ENCODE measurements at places on chromosomes 13 and 19. TPM values are rescaled to one million over a fixed set of nuclear protein-coding genes. Genes with fewer than 3 reads are reported as not detected.

GRCh38 chr13:73492811-73493210 lies 434.0 kb downstream of the KLF5 start:
- no peaks in the 10 kb centered on the region for H3K36me3 ChIP-seq
- no peak overlapping the region for H3K27ac ChIP-seq
- H3K27me3 ChIP-seq = no peaks in the 10 kb centered on the region

Gene ZBTB32
- total RNA-seq = 228 TPM

GRCh38 chr13:34567597-34567996 lies 374.5 kb upstream of the NBEA start:
- no peak overlapping the region for H3K4me3 ChIP-seq
- no peak for DNase-seq
- H3K27me3 ChIP-seq = no peaks in the 10 kb centered on the region
- no peaks in the 10 kb centered on the region for H3K4me1 ChIP-seq
- no peak overlapping the region for H3K27ac ChIP-seq

GRCh38 chr19:19103167-19103566 lies 35.1 kb downstream of the TMEM161A start:
- no peak for DNase-seq
- H3K4me3 ChIP-seq = no peak overlapping the region
- H3K36me3 ChIP-seq = no peaks in the 10 kb centered on the region
- no peaks in the 10 kb centered on the region for H3K4me1 ChIP-seq

DNA sequence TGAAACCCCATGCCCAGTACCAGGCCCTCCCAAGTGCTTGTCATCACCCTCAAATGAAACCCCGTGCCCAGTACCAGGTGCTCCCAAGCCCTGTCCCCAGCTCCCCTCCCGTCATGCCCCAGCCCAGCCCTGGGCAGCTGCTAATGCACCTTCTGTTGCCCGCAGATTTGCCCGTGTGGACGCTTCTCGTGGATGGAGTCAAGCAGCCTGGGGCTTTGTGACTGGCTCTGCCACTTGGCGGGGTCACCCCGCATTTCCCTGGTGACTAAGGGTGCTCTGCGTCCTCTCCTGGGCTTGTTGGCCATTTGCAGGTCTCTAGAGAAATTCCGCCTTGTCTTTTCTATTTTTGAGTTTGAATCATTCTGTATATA lies 82.7 kb downstream of the ATP11A start:
- no peaks in the 10 kb centered on the region for H3K27me3 ChIP-seq
- H3K4me1 ChIP-seq = peaks cover 24% of the 10 kb centered on the region
- DNase-seq = no peak
- no peak overlapping the region for H3K4me3 ChIP-seq

Gene GRK1
- not detected for total RNA-seq

Gene AKT2
- total RNA-seq = 127 TPM

DNA sequence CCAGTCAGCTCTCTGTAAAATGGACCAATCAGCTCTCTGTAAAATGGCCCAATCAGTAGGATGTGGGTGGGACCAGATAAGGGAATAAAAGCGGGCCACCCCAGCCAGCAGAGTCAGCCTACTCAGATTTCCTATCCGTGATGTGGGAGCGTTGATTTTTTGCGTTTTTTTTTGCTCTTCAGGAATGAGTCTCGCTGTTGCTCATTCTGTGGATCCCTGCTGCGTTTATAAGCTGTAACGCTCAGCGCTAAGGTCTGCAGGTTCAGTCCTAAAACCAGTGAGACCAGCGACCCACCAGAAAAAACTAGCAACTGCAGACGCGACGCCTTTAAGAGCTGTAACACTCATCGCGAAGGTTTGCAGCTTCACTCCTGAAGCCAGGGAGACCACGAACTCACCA lies 435.7 kb downstream of the SLITRK6 start:
- H3K27ac ChIP-seq = no peak overlapping the region
- H3K4me3 ChIP-seq = no peak overlapping the region
- no peaks in the 10 kb centered on the region for H3K4me1 ChIP-seq
- no peaks in the 10 kb centered on the region for H3K36me3 ChIP-seq
- no peak for DNase-seq

DNA sequence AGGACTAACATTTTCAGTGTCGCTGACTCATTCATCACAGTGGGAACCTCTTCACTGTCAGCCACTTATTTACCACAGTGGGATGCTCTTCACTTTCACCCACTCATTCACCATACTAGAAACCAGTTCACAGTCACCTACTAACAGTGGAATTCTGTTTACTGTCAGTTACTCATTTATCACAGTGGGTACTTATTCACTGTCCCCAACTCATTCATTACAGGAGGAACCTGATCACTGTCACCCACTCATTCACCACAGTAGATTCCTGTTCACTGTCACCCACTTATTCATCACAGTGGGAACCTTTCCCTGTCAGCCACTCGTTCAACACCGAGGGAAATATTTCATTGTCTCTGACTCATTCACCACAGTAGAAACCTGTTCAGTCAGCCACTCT lies 10.1 kb upstream of the ZNF85 start:
- no peak overlapping the region for H3K4me3 ChIP-seq
- peaks cover 57% of the 10 kb centered on the region for H3K36me3 ChIP-seq
- DNase-seq = no peak
- H3K27me3 ChIP-seq = peaks cover 40% of the 10 kb centered on the region

Gene CRTC1
- 5.6 TPM for total RNA-seq

DNA sequence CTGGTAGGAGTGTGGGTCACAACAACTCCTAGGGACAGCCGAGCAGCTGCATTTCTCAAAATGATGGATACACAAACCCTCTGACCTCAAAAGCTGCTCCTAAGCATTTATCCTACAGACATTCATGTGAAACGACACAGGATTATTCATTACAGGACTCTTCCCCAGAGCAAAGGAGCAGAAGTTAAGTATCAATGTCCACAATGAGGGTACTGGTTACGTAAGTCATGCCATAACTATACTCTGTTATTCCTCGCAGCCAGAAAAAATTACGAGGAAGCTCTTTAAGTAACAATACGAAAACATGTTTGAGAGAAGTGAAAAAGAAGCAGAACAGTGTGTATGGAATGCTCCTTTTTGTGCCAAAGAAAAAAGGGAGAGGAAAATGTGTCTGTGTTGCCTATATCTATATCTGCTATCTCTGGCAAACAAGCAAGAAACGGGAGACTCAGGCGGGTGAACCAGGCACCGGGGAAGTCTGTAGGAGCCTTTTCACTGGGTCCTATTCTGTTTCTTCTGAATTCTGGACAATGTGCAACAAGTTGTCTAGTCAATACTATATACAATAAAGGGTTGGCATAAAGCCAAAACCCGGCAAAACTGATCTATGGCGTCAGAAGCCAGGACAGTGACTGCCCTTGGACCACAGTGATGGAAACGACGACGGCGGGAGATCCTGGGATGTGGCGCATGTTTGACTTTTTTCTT lies 1.3 kb downstream of the ISOC2 start:
- H3K4me1 ChIP-seq = peaks cover 21% of the 10 kb centered on the region
- no peak for DNase-seq
- no peaks in the 10 kb centered on the region for H3K36me3 ChIP-seq
- peaks cover 2% of the 10 kb centered on the region for H3K27me3 ChIP-seq

GRCh38 chr13:78958006-78958405 lies 299.1 kb upstream of the OBI1 start:
- H3K27ac ChIP-seq = no peak overlapping the region
- H3K36me3 ChIP-seq = no peaks in the 10 kb centered on the region
- DNase-seq = no peak
- H3K27me3 ChIP-seq = peaks cover 9% of the 10 kb centered on the region

- peaks cover 54% of the 10 kb centered on the region for H3K4me1 ChIP-seq
- H3K27ac ChIP-seq = peak overlapping the region; percentile 95
- DNase-seq = no peak
- peak overlapping the region; percentile 97 for H3K4me3 ChIP-seq
- peaks cover 4% of the 10 kb centered on the region for H3K27me3 ChIP-seq
- H3K36me3 ChIP-seq = peaks cover 52% of the 10 kb centered on the region
Observed at GRCh38 chr19:2236064-2236313, 140 bp downstream of the PLEKHJ1 start.

DNA sequence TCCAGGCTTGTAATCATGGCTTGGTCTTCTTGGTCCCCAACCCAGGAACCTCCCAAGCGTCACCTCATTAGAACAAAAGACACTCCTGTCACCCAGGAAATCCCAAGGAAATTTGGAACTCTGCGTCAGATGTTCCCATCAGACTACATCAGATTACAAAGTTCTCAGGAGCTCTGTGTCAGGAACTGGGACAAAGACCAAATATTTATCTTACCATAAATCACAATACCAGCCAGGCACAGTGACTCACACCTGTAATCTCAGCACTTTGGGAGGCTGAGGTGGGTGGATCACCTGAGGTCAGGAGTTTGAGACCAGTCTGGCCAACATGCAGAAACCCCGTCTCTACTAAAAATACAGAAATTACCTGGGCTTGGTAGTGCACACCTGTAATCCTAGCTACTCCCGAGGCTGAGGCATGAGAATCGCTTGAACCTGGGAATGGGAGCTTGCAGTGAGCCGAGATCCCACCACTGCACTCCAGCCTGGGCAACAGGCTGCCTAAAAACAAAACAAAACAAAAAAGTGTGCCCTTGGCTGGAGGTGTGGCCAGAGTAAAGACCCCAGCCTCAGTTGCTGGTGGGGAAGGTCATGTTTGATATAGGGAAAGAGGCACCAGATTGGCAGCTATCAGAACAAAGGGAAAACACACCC lies 16.7 kb upstream of the CCDC124 start:
- no peak overlapping the region for H3K27ac ChIP-seq
- peaks cover 1% of the 10 kb centered on the region for H3K36me3 ChIP-seq
- no peak overlapping the region for H3K4me3 ChIP-seq
- no peak for DNase-seq
- peaks cover 5% of the 10 kb centered on the region for H3K27me3 ChIP-seq

- H3K27me3 ChIP-seq = peaks cover 1% of the 10 kb centered on the region
- no peak overlapping the region for H3K27ac ChIP-seq
- H3K36me3 ChIP-seq = no peaks in the 10 kb centered on the region
- DNase-seq = no peak
- H3K4me1 ChIP-seq = no peaks in the 10 kb centered on the region
- no peak overlapping the region for H3K4me3 ChIP-seq
Observed at GRCh38 chr19:28577233-28577632, 635.7 kb downstream of the UQCRFS1 start.

DNA sequence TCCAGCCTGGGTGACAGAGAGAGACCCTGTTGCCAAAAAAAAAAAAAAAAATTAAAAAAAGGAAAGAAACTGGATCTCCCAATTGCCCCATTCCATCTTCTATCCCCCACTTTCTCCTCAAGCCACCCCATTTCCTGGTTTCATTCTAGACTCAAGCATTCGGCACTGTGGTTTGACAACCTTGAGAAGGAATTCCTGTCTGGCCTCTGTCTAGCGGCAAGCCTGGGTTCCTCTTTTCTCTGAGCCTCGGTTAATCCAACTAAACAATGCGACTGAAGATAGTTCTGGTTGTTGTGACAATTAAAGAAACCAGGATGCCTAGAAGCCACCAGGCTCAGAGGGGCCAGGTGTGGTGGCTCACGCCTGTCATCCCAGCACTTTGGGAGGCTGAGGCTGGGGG lies 3.3 kb upstream of the C3 start:
- DNase-seq = no peak
- no peak overlapping the region for H3K27ac ChIP-seq
- peaks cover 3% of the 10 kb centered on the region for H3K4me1 ChIP-seq
- no peak overlapping the region for H3K4me3 ChIP-seq
- no peaks in the 10 kb centered on the region for H3K27me3 ChIP-seq
- no peaks in the 10 kb centered on the region for H3K36me3 ChIP-seq

DNA sequence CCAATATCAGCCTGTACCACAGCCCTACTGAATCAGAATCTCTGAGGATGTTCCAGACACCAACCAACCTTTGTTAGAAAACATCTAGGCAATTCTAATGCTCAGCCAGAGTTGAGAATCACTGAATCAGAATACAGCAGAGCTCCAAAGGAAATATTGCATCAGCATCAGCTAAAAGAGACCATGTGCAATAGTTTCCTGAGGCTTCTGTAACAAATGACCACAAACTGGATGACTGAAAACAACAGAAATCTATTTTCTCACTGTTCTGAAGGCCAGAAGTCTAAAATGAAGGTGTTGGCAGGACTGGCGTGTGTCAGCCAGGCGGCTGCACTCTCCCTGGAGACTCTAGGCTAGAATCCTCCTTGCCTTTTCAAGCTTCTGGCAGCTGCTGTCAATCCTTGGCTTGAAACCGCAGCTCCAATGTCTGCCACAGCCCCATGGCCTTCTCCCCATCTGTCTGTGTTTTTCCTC lies 1.2 kb upstream of the DCT start:
- no peak overlapping the region for H3K4me3 ChIP-seq
- peaks cover 2% of the 10 kb centered on the region for H3K4me1 ChIP-seq
- no peak overlapping the region for H3K27ac ChIP-seq
- no peak for DNase-seq
- peaks cover 2% of the 10 kb centered on the region for H3K27me3 ChIP-seq
- H3K36me3 ChIP-seq = no peaks in the 10 kb centered on the region

DNA sequence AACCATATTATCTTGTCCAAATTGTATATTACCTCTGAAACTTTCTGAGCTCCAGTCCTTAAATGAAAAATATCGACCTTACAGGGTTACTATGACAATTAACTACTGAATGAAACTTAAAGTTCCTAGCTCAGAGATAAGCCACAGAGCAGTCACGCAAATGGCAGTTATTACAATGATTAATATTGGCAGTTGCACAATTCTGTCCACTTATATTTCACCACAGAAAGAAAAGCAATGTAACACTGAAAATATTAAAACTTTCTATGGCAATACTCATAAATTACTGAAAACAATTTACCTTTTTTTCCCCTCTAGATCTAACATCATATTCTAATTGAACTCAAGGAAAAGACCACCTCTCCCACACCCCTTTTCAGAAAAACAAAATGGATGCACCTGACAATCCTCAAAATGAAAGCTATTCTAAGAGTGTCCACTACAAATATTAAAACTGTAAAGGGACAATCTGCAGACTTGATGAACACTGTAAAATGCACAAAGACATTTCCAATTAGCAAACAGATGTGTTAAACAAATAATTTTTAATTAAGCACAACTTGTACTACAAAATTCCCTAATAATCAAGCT lies 14.6 kb downstream of the LNX2 start:
- H3K4me3 ChIP-seq = no peak overlapping the region
- no peak for DNase-seq
- no peaks in the 10 kb centered on the region for H3K27me3 ChIP-seq
- H3K27ac ChIP-seq = no peak overlapping the region
- peaks cover 22% of the 10 kb centered on the region for H3K4me1 ChIP-seq
- H3K36me3 ChIP-seq = no peaks in the 10 kb centered on the region

Gene PPP1R37
- 13.1 TPM for total RNA-seq

DNA sequence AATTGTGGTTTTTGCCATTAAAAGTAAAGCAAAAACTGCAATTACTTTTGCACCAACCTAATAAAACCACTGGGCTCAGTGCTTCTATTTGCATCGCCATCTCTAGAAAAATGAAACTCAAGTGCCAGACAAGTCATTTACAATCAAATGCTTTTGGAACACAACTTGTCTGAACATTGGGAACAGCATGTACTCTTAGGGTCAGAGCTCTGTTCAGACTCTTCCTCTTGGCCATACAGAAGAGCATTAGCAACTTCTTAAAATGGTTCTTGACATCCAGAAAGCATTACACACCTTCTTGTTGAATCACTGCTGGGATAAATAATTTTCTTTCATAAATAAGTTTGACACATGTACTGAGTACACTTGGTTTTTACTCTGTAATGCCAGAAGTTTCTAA lies 272.5 kb downstream of the DCLK1 start:
- H3K4me3 ChIP-seq = no peak overlapping the region
- no peak for DNase-seq
- H3K36me3 ChIP-seq = no peaks in the 10 kb centered on the region
- H3K4me1 ChIP-seq = no peaks in the 10 kb centered on the region
- H3K27ac ChIP-seq = no peak overlapping the region

All from activated CD4-positive, alpha-beta memory T cell treated with anti-CD3 and anti-CD28 coated beads for 36 hours (primary cell).